ENCODE measurements at places on chromosomes 13 and 19. TPM values are rescaled to one million over a fixed set of nuclear protein-coding genes. Genes with fewer than 3 reads are reported as not detected.

GRCh38 chr19:5059213-5059574 lies 90.3 kb downstream of the KDM4B start:
- DNase-seq = no peak
- no peaks in the 10 kb centered on the region for H3K4me1 ChIP-seq
- H3K36me3 ChIP-seq = no peaks in the 10 kb centered on the region
- no peak overlapping the region for H3K4me3 ChIP-seq

DNA sequence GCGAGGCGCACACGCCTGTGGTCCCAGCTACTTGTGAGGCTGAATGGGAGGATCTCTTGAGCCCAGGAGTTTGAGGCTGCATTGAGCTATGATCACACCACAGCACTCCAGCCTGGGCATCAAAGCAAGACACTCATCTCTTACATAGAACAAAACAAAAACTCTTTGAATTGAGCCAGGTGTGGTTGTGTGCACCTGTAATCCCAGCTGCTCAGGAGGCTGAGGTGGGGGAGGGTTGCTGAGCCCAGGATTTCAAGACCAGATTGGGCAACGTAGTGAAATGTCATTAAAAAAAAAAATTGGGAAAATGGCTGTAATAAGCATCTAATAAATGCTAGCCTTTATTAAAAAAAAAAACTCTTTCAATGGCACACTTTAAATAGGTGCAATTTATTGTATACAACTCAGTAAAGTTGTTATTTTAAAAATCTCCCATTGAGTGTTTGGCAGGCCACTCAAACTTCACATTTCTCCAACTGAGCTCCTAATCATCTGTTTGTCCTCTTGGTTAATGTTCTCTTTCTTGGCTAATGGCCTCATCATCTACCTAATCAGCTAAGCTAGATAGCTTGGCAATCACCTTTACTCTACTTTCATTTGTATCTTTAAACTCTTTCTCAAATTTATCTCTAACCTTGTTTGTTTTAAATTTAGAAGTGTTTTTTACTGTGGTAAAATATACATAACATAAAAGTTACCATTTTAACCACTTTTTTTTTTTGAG lies 28.1 kb upstream of the HMGB1 start:
- no peak for DNase-seq
- H3K4me1 ChIP-seq = no peaks in the 10 kb centered on the region
- no peak overlapping the region for H3K27ac ChIP-seq
- H3K36me3 ChIP-seq = no peaks in the 10 kb centered on the region
- H3K27me3 ChIP-seq = no peaks in the 10 kb centered on the region

- no peak overlapping the region for H3K27ac ChIP-seq
- H3K36me3 ChIP-seq = no peaks in the 10 kb centered on the region
- no peak overlapping the region for H3K4me3 ChIP-seq
- H3K27me3 ChIP-seq = no peaks in the 10 kb centered on the region
- no peaks in the 10 kb centered on the region for H3K4me1 ChIP-seq
Measured at GRCh38 chr13:31962731-31963370, 68.7 kb upstream of the FRY start.

Gene WDR87
- total RNA-seq = not detected

- DNase-seq = no peak
- no peaks in the 10 kb centered on the region for H3K27me3 ChIP-seq
- H3K36me3 ChIP-seq = no peaks in the 10 kb centered on the region
- H3K4me1 ChIP-seq = no peaks in the 10 kb centered on the region
- no peak overlapping the region for H3K27ac ChIP-seq
- no peak overlapping the region for H3K4me3 ChIP-seq
Measured at GRCh38 chr19:3818466-3818865, 32.3 kb upstream of the MATK start.
